ENCODE measurements at places on chromosomes 4 and X.

- no peak for DNase-seq
Observed at GRCh38 chrX:5870238-5870637, 358.4 kb downstream of the NLGN4X start.

GRCh38 chr4:14888790-14889572, 113.3 kb upstream of the CPEB2 start:
- no peak for DNase-seq

DNA sequence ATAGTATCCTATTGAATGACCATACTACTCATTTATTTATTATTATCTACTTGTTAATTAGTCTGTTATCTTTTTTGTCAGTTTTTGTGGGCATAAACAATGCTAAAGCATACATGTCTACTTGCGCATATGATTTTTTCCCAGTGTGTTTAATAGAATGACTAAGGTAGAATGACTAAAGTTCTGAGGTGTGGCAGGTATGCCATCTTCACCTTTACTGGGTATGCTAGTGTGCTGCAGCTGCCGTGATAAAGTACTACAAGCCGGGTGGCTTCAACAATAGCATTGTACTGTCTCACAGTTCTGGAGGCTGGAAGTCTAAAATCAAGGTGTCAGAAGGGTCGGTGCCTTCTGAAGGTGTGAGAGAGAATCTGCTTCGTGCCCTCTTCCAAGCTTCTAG, 19.2 kb downstream of the CD38 start:
- no peak for DNase-seq

DNA sequence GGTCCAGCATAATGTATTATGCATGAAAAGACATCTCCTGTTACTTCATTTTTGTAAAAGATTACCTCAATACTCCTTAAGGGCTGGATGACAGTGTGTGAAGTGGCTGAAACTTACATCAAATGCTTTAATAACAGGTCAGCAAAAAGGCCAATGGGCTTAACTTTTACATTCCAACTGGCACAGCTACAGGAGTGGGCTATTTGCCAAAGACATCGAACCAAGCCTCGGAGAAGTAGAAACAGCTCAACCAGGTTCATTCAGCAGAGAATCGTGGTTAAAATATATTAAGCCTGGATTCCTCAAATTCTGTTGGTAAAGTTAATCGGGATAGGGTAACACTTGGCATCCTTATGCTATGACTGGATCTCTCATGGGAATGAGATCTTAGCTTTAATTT, 639.7 kb downstream of the TRIML1 start:
- DNase-seq = no peak

- no peak for DNase-seq
Observed at GRCh38 chrX:123590842-123591486, 141.9 kb downstream of the THOC2 start.

DNA sequence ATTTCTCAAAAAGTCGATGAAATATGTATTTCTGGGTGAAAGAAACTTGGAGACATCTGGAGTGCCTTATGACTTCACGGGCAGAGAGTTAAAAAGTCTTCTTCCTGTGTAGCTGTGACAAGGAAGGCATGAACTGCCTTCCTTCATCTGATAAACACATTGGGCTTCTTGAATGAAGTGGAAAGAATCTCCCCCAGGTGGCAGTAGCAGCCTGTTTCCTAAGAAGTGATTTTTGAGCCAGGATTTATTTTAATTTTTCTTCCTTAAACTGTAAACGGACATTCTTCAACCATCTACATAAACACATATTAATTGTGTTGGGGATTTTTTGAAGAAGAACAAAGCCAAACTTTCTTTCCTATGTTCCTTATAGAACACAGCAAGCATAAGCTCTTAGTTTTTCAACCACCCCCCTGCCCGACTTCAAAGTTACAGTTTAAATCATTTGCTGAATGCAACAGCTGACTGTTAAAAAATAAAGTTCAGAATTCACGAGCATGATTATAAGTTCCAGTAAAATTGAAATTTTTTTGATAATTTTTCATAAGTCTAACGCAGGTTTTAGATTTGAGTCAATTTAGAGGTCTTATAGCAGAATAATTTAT, 980 bp upstream of the GIMD1 start:
- DNase-seq = no peak

GRCh38 chr4:71275570-71275969, 63.2 kb upstream of the SLC4A4 start:
- DNase-seq = no peak
